Effector memory CD4-positive, alpha-beta T cell (primary cell): ENCODE measurements at places on chromosomes 2 and 18.

DNA sequence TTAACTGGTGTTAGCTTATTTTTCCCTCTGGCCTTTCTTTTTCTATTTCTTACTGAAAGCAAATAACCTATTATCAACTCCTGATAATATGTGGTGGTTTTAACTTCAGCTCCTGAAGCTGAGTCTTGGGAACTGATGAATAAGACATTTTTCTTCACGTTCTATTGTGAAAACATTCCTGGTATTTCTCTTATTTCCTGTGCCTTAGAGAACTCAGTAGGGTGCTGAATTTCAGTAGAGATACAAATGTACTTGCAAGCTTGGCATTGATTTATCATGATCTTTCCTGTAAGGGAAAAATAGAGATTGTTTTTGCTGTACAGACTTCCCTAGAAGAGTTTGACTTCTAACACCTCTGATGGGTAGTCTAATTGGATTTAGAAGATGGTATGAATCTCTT lies 52.8 kb upstream of the DCC start:
- no peak for DNase-seq

DNA sequence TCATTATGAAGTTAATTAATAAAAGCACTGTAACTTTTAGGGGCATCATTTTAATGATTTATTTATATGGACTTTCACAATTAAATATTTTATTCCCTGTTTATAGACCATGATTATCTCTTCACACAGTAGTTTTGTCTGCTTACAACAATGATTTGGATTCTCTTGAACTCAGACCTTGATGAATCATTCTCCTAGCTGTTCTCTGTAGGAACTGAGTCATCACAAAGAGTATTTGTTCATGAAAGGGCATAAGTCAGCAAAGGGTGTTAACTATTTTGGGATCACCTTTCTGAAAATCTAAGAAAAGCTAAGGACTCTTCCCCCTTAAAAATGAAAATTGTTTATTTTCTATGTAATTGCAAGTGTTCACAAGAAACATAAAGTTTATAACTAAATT lies 461.1 kb upstream of the UBE2E3 start:
- no peak for DNase-seq

DNA sequence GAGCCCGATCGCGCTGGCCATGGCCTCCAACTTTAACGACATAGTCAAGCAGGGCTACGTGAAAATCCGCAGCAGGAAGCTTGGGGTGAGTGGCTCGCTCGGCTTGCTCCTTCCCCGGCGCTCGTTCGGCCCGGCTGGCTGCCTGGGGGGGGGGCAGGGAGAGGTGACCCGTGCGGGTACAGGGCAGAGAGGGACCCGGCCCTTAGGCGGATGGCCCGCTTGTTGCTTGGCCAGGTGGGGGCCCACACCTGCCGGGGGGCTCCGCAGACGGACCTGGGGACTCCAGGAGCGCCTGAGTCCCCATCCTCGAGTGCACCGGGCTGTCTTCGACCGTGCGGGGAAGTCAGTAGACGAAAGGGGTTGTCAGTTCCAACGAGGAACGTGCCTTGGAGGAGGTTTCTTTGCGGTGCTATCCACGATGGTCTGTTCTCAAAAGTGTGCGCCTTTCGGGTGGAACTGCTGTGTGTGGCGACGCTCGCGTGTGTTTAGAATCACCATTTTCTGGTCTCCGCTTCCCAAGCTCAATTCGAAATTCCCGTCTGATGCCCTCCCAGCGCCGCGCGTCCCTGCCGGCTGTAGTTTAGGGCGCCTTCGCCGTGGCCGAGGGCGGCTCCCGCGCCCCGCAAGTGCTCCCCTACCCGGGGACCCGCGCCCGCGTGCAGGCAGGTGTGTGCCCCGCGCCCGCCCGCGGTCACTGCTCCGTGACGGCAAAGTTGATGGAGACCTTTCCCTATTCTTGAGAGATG lies 711 bp downstream of the DOK6 start:
- no peak for DNase-seq

GRCh38 chr18:25544546-25545287 lies 192.8 kb upstream of the ZNF521 start:
- DNase-seq, result no peak
